Tibial nerve (tissue), 4 donors: ENCODE measurements at places on chromosomes 16 and 17. TPM values are rescaled to one million over a fixed set of nuclear protein-coding genes. Genes with fewer than 3 reads are reported as not detected.
A peak's percentile ranks its signal among the peaks of the same experiment; 100 is the strongest.

DNA sequence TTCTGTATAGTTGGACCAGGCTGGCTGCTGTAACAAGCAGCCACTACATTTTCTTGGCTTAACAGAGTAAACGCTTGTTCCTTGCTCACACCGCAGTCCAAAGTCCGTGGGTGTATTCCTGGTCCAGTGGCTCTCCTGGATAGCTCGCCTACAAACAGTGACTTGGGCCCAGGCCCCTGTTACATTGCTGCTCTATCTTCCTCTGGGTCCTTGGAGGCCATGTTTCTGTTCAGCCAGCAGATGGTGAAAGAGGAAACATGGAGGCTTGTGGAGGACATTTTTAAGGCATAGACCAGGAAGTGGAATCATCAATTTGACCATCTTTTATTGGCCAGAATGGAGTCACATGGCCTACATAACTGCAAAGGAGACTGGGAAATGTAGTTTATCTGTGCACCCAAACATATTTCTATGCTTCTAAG is 55.1 kb downstream of the ATP2C2 start:
- no peak for DNase-seq

GRCh38 chr17:6666077-6666521 is 14.5 kb downstream of the C17orf100 start:
- peak; percentile 60 for DNase-seq

The TBC1D3I gene
- 2.7 TPM for total RNA-seq

The SRR gene
- total RNA-seq: 6.3 TPM

DNA sequence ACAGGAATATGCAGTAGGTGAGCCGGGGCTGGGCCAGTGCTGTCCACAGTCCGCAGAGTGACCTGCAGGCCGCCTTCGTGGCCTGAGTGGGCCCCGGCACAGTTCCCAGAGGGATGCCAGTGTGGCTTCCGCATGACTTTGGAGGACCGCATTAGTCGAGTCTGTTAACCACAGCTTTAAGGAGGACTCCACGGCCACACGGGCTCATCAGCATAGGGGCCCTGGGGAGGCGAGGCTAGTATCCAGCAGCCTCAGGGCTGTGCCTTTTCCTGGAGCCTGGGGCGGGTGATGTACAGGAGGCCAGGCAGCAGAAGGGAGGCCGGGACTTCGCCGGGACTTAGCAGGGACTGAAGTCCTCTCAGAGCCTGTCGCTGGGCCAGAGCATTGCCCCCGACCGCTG is 13.2 kb downstream of the TSC2 start:
- no peak for DNase-seq

GRCh38 chr16:67963662-67964321 is 4.6 kb downstream of the SLC12A4 start:
- no peak for DNase-seq

The IL34 gene
- total RNA-seq: 66.3 TPM

The MYH8 gene
- total RNA-seq: not detected

The RAB11FIP4 gene
- total RNA-seq: 6.9 TPM

The FBXW10B gene
- total RNA-seq: not detected

The KRTAP3-2 gene
- not detected for total RNA-seq

DNA sequence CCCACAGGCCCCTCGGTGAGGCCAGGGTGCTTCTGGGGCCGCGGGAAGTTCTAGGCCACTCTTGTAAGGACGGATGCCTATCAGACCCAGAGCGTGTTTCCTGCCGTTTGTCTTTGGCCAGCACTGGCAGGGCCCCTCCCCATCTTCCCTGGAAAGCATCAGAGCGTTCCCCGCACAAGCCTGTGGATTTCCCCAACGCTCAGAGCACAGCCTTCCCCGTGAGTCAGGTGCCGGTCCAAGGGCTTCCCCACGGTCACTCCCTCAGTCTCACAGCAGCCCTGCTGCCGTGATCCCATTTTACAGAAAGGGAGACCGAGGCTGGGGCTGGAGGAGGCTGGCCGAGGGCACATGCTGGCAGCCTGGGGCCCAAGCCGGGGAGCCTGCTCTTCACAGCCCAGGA is 33.7 kb downstream of the CRISPLD2 start:
- DNase-seq: no peak

DNA sequence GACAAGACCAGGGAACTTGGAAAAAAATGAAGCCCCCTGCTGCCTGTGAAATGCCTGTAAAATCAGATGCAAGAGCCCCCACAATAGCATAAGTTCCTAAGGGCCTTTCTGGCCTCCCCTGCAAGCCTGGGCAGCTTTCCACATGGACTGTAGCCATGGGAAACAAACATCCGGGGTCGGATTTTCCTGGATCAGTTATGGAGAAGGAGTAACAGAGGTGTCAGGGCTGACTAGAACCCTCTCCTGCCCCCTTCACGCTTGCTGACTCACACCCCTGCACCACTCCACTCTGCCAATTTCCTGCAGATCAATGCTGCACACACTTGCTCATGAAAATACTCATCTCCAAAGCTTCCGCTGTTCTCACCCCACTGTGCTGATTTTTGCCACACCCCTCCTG is 258.6 kb downstream of the CBLN1 start:
- DNase-seq: no peak

DNA sequence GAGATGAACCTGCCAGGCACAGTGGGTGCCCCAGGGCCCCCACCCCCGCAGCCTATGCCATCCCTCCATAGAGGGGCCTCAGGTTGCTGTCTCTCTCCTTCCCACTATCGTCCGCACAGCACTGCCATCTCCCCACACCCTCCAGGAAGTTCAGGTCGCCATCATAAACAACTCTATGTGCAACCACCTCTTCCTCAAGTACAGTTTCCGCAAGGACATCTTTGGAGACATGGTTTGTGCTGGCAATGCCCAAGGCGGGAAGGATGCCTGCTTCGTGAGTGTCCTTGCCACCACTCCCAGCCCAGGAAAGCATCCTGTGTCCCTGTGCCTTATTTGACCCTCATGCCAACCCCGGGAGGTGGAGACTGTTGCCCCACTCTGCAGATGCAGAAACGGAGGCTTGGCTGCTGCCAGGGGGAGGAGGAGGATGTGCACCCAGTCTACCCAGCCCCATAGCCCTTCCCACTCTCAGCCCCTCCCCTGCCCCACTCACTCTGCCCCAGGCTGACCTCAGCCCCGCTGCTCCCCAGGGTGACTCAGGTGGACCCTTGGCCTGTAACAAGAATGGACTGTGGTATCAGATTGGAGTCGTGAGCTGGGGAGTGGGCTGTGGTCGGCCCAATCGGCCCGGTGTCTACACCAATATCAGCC is 3.9 kb downstream of the PRSS21 start:
- DNase-seq: no peak

GRCh38 chr16:64364894-64365293 is 757.0 kb downstream of the CDH11 start:
- DNase-seq: no peak

The SAMD14 gene
- total RNA-seq: 1.4 TPM

The CA5A gene
- not detected for total RNA-seq

DNA sequence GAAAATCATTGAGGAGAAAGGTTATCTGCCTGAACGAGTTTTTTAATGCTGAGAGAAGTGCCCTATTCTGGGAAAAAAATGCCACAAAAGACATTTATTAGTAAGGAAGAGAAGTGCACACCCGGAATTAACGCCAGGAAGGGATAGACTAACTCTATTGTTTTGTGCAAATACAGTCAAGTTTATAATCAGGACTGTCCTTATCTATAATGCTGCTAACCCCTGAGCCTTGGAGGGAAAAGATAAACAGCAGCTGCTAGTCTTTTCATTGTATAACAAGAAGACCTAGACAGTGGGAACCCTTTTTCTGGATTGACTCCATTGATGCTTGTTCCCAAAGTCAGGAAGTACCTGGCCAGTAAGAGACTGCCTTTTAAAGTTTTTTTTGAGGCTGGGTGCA is 26.5 kb downstream of the BCAS3 start:
- no peak for DNase-seq

- DNase-seq: peak; percentile 89
These were observed 12.8 kb downstream of the CRISPLD2 start for GRCh38 chr16:84832488-84833143.

- DNase-seq: no peak
These were observed 15.4 kb downstream of the KCNJ2 start for GRCh38 chr17:70184770-70185169.

DNA sequence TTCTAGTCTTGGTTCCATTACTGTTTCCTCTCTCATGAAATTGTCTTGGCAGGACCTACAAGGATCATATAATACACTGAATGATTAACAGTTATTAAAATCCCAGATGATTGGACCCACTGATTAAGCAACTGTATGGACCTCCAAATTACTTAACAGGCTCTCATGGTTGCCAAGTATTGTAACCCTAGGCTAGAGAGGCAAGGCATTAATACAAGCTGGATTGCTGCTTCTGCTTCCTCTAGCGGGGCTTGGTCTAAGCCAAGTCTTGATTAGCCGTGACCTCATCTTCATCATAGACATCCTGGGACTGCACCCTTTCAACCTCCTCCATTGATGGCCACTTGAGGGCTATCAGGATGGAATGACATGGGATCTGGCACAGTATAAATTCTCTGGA is 46.9 kb downstream of the SYCE1L start:
- no peak for DNase-seq

DNA sequence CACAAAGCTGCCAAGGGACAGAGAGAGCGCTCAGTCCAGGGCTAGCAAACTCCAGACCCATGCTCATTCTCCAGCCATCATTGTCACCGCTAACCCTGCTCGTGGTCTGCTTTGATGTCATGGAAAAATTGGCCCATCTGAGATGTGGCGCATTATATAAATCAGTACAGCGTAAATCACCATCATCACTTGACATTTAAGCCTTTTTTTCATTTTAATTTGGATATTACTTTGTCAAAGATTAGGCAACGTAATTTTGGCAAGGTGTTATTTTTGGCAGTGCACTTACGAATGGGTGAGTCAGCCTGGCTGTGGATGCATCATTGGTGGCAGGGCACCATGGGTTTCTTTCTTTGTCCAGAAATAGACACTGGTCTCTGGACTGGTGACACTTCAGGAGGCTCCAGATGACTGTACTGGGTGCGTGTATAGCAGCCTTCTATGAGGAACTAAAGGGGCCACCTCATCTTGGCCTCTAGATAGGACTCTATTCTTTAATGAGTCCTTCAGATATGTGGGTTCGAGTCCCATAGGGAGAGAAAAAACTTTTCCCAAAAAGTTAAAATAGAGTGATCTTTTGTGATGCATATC is 166.3 kb downstream of the MSI2 start:
- no peak for DNase-seq

The SETD6 gene
- total RNA-seq: 48.4 TPM

- no peak for DNase-seq
These were observed 28.4 kb upstream of the TMC5 start for GRCh38 chr16:19389246-19389645.

- DNase-seq: no peak
These were observed 28.3 kb downstream of the WNT3 start for GRCh38 chr17:46790216-46790615.

The NPIPA5 gene
- total RNA-seq: not detected

DNA sequence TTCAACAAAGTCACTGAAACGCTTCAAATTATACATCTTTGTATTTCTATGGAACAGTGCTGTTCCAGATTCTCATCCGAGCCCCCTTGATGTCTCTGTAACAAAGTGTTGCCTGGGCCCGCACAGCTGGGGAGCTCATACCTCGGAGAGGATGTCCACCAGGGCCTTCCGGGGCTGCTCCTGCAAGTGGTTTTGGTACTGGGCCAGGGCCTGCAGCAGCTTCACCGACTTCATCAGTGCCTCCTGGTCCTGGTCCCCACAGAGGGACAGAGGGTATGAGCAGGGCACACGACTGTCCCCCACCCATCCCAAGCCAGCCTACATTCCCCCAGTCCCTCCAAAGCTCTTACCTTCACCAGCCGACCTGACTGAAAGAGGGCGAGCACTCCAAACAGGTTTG is 1.5 kb downstream of the MYBBP1A start:
- DNase-seq: no peak

DNA sequence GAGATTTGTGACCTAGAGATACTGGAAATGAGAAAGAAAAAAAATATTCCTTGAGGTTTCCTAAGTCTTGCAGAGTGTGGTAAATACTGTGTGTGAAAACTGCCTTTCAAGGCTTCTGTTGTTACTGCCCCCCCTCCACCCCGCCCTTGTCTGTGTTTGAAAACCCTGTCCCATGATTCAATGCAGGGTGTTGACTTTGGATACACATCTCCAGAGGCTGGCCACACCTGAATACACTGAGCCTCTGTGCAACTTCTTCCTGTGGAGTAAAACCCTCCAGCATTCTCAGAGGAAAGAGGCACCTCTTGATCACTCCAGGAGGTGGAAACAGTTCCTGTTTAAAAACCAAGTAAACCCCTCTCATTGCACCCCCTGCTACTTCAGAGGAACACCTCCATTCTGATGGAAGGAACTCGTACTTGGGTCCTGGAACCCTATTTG is 123.0 kb upstream of the CACNG5 start:
- DNase-seq: peak; percentile 71

GRCh38 chr17:63345611-63346010 is 100.5 kb downstream of the CYB561 start:
- no peak for DNase-seq

DNA sequence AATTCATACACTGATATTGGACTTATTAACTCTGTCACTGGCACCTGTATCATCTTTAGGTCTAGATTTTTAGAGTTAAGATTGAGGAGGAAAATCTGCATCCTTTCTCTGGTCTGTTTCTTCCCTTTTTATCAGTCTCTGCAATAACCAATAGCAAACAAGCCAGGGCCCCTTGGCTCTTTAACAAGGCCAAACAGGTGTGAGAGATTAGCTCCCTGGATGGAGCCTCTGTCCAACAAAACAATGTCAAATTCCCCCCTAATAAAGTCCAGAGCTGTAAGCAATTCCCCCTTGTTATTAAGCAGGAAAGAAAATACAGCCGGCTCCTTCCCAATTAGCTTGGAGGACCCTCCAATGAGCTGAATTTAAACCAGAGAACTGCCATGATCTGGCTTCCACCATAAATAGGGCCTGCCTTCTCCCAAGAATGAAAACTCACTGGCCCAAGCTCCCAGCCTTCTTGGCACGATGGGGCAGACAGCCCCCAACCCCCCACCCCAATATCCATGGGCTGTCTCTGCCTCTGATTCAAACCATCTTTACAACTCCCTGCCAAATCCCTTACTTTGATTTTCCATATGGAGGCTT is 56.1 kb upstream of the SOX9 start:
- no peak for DNase-seq

DNA sequence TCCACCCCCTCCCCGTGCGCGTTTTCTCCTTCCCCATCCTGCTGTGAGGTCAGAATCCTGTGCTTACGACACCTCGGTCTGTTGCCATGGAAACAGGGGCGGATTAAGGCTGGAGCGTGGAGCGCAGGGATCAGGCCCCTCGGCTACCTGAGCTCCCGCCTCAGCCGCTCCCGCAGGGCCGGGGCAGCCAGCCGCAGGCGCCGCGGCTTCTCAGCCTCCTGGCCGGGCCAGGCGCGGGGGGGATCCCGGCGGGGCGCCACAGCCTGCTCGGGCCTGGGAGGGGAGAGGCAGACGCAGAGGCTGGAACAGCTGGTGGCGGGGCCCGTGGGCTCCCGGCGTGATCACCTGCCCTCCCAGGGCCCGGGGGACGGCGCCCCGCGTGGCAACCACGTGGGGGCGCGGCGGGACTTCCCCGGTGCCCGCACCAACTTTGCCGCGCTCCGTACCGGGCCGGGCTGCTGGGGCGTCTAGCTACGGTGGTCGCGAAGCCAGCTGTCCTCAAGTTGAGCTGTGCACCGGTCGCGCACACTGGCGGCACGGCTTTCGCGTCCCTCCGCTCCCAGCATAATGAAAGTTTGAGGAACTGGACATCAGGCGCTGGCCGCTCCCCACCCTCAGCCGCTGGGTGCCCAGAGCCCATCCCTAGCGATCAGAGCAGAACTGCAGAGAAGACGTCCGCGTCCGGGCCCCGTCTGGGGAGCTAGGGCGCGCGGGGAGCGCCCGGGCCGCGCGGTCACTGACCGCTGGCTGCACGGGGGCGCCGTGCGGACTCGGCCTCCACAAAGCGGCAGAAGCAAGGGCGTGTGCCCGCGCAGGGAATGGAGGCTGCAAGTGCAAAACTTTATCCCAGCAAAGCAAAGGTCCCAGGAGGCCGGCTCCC is 1.2 kb downstream of the RTN4RL1 start:
- peak; percentile 83 for DNase-seq
